ENCODE measurements at places on chromosomes 11 and 22. TPM values are rescaled to one million over a fixed set of nuclear protein-coding genes. Genes with fewer than 3 reads are reported as not detected.

DNA sequence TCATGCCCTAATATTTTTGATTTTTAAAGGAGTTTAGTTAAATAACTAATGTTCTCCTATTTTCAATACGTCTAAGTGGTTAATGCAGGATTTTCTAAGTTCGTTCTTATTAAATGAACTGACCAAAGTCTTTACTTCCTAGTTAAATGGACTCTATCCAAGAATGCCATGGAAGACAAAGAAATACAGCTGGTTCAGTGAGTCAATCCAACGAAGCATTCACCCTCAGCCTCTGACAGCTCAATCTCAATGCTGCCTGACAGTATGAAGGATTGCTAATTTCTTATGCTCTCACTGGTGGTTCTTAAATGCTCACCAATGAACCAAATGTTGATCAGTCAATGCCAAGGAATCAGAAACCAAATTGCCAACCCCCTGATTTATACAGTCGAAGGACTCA lies 219.4 kb downstream of the CADM1 start:
- no peak for DNase-seq

GRCh38 chr22:25492841-25493734 lies 71.4 kb upstream of the GRK3 start:
- DNase-seq = no peak

- DNase-seq = no peak
Observed at GRCh38 chr11:8354622-8355415, 91.1 kb upstream of the LMO1 start.

GRCh38 chr11:68008381-68009337 lies 1.5 kb upstream of the ALDH3B1 start:
- peak; percentile 82 for DNase-seq

- DNase-seq = no peak
Observed at GRCh38 chr22:22939588-22940368, 52.2 kb downstream of the IGLL5 start.

- no peak for DNase-seq
Observed at GRCh38 chr11:70302419-70302752, 31.9 kb downstream of the PPFIA1 start.

- DNase-seq = no peak
Observed at GRCh38 chr22:45867906-45868555, 108.9 kb downstream of the WNT7B start.

Gene HARBI1
- total RNA-seq = 8.0 TPM

Gene KRTAP5-11
- total RNA-seq = not detected

Measured in HT-29 (cell line).